ENCODE measurements at places on chromosomes 6 and 20.

GRCh38 chr6:88869263-88870020 lies 94.0 kb downstream of the RNGTT start:
- no peak for DNase-seq

- DNase-seq: no peak
Measured at GRCh38 chr6:108721286-108721685, 126.9 kb upstream of the ARMC2 start.

GRCh38 chr6:45184040-45184439 lies 144.1 kb upstream of the RUNX2 start:
- no peak for DNase-seq

DNA sequence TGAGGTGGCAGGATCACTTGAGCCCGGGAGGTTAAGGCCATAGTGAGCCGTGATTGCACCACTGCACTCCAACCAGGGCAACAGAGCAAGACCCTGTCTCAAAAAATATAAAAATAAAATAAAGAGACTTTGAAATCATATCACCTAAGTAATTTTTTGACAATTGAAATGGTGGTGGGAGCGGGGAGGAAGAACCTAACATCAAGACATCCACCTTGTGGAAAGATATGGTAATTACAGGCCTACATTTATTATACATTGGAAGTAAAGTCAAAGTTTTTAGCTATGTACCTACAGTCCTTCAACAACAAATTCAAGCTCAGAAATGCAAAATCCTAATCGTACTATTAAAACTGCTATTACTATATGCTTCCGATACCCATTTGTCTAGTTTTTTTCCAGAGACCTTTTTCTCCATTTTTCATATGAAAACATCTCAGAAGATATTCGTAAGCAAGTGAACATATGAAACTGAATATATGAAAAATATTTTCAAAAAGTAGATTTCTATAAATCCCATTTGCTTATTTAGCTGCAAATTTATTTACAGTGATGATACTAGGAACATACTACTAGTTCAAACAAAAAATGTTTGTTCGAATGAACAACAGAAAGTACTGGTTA lies 83.3 kb downstream of the SYCP2 start:
- DNase-seq: peak; percentile 69

DNA sequence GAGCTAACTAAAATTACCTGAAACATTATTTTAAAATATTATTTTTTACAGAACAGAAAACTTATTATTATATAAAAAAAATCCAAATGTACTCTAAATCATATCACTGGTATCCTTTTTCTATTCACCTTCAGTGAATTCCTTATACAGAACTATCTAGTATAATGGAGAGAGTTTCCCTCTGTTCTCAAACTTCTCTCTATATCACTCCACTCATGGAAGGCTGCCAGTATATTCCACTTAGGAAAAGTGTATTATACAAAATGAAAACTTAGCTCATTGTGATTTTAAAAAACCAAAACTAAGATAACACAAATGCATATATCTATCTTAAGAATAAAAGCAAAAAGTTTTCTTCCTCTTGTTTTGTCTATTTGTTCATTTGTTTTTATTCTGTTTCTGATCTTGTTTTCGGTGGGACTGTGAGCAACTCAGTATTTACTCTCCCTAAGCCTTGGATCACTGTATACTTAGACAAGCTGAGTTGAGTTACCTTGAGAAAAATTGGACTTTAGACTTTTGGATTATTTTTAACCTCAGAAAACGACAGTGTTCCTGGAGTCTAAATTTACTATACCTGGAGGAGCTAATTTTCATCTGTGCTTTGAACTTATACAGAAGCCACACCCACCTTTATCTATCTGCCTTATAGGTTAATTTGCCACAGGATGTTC lies 61.4 kb downstream of the GPR63 start:
- no peak for DNase-seq

DNA sequence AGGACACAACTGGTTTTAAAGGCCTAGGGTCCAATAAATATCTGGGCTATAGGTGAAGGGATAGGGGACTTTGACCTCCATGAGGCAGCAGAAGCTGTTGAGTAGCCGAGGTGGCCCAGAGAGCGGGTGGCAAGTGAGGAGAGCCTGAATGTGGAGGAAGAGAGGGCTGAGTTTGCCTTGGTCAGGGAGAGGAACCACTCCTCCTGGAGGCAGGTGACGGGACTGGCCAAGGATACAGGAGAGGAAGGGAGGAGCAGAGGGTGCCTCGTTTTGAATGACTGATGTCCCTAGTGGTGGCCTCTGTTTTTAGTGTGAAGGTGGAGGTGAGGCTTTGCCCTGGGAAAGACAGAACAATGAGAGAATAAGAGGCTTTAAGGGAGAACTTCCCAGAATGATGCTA lies 19.1 kb upstream of the AAR2 start:
- no peak for DNase-seq

GRCh38 chr6:53751417-53751816 lies 43.4 kb upstream of the LRRC1 start:
- DNase-seq: no peak

DNA sequence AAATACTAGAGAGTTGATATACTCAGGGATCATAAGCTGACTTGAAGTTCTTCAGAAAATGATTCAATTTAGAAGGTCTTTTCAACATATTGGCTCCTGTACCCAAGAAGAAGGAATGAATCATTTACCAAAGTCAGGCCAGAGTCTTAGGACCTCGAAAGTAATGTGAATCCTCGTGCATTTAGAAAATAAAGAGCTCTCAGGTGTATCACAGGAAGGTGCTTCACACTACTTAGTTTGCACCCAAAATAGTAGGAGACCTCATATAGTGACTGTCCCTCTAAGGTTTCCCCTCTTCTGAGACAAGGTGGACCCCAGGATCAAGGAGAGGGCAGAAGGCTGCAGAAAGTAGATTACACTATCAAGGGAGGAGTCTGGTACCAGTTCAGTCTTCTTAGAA lies 71.8 kb downstream of the F13A1 start:
- DNase-seq: no peak

- DNase-seq: peak; percentile 81
Measured at GRCh38 chr20:60138256-60139220, 180.3 kb downstream of the CDH26 start.

GRCh38 chr6:75604294-75604693 lies 2.6 kb downstream of the SENP6 start:
- no peak for DNase-seq

DNA sequence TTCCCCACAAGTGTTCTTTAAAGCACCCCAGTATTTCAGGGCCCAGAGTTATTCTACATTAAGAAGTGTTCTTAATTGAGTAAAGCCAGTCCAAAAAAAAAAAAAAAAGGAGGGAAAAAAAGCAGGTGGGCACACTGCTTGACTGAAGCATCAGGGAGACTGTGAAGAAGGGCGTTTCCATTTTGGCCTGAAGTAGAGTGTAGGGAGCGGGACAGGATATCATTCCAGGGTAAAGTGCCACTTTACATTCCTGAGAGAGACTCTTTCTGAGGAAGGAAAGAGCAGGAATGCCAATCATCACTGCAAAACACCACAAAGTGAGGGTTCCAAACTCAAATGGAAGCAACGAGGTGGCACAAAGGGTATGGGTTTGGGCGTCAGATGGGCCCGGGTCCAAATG lies 54.1 kb upstream of the BEND6 start:
- no peak for DNase-seq

DNA sequence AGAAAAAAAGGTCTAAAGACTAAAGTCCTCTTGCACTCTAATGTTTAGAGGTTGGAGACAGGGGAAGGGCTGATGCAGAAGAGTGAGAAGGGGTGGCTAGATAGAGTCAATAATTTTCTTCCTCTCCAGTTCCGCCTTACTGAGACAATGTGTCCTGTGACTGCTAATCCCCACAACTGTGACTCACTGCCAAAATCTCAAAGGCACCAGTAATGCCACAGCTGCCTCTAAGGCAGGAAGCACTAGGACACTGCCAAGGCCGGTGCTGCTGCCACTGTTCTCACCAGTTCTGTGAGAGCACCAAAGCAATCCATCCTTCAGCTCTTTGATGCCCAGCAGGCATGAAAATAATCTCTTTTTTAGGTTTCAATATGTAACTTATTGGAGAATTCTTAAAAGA lies 701.9 kb upstream of the MAP3K7 start:
- DNase-seq: no peak

GRCh38 chr6:106534564-106534982 lies 94.7 kb downstream of the RTN4IP1 start:
- no peak for DNase-seq

DNA sequence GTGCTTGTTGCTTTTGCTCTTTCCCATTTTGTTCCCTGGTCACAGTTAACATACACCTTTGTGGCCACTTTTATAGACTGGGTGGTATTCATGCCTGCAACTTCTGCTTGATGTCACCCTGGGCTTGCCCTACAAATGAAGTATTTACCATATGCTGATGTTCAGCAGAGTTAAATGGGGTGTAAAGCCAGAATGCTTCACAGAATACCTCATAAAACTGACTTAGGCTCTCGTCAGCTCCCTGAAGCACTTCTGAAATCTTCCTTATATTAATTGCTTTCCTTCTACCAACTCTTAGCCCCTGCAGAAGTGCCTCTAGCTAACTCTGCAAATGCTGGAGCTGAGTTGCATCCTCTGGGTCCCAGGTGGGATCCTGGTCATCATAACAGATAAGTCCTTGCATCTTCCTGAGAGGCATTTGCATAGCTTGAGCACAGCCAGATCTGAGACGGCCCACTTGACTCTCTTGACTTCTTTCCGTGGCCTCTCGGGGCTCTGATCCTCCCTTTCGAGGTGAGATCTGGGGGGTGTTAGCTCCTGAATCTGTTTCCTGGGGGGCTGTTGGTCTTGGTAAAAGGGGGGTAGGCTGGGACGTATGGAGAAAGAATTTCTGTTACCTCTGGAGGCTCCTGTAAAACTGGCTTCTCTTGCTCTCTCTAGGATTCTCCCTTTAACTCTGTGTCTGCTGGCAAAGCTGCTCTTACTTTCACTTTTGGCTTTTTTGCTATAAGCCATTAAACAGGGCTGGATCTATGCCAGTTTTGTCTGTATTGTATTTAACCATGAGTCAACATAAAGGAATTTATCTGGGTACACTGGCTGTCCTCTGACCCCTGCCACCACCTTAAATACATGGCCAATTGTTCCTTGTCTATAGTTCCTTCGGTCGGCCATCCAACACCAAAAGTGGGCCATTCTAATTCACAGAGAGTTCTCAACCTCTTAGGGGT lies 223.0 kb upstream of the SYNCRIP start:
- no peak for DNase-seq

DNA sequence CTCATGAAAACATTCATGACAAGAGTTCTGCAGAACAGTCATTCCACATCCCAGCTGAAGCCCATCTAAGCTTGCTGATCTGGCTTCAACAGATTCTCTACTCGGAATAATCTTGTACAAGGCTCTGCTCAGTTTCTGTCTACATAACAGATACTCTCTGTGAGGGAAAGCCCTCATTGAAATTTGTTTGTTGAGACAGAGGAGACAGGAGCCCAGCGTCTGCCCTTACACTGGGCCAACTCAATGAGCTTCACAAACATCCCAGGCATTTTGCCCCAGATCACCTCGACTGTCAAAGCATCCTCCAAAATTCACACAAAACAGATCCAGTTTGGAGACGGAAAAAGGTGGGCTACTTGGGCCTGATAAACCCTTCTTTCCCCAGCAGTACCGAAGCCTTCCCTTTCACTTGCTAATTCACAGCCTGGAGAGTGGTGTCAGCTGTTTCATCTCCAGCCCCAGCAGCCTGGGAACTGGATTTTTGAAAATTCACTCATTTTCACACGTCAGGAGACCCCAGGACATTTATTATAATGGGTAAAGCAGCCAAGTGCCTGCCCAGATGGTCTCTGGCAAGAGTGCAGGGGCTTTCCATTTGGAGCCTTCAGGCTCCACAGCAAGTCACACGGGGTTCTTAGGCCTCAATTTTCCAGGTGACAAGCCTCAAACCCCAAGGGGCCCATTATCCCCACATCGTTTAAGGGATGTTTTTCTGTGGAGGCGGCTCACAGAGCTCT lies 7.3 kb downstream of the CCDC167 start:
- no peak for DNase-seq

GRCh38 chr20:12074111-12074655 lies 156.5 kb downstream of the BTBD3 start:
- no peak for DNase-seq

DNA sequence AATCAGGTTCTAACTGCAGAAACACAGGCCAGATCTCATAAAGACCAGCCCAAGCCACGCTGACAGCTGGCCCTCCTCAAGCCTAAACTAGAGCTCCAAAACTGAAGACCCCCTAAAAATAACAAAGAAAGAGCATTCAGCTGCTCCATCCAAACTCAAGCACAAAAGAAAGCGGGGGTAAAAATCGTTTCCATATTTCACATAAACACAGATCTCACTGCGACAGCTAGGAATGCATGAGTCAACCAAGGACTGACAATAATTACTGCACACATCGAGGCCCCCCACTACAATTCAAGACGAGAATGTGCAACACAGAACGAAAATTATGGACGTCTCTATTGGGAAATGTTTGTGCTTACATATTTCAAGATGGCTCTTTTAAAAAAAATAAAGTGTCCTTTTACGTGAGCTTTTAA lies 31.1 kb downstream of the CNKSR3 start:
- no peak for DNase-seq

DNA sequence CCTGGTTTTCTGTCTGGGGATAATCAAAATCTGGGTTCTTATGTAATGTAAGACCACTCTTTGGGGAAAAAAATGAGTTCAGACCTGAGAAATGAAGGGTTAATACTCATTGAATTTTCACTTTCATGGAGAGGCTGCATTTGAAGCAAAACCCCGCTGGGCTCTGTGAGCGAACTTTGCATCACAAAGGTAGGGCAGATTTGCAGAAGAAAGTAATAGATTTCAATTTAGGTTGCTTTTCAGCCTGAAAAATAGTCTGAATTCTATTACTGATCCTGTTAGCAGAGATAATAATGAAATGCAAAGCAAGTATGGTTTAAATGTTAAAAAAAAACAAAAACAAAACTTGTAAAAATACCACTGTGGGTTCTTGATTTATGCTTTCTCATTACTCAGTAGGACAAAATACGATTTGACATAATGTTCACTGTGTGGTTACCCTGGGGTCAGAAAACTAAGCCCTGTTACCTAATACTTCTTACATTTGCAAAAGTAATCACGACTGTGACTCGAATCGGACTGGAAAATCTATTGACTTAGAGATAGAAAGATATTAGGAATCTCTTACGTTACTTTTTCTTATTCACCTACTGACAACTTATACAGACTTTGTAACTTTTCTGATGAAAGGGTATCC lies 72.2 kb downstream of the UST start:
- DNase-seq: no peak

GRCh38 chr6:166400181-166400580 lies 17.4 kb upstream of the MPC1 start:
- DNase-seq: no peak

DNA sequence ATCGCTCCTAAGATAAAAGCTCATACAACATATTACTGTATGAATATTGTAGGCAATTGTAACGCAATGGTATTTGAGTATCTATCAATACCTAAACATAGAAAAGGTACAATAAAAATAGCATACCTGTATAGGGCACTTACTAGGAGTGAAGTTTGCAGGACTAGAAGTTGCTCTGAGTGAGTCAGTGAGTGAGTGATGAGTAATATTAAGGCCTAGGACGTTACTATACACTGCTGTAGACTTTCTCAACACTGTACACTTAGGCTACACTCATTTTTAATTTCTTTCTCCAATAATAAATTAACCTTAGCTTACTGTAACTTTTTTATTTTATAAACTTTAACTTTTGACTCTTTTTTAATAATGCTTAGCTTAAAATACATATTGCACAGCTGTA lies 546.9 kb downstream of the HACE1 start:
- no peak for DNase-seq

All from SHP77 treated with DMSO at 0.1 percent for 48 hours (cell line).